ENCODE measurements at places on chromosomes 12 and 14.

- H3K4me3 ChIP-seq = no peak overlapping the region
- peaks cover 35% of the 10 kb centered on the region for H3K4me1 ChIP-seq
Measured at GRCh38 chr14:35414365-35414764, 9.8 kb upstream of the NFKBIA start.

DNA sequence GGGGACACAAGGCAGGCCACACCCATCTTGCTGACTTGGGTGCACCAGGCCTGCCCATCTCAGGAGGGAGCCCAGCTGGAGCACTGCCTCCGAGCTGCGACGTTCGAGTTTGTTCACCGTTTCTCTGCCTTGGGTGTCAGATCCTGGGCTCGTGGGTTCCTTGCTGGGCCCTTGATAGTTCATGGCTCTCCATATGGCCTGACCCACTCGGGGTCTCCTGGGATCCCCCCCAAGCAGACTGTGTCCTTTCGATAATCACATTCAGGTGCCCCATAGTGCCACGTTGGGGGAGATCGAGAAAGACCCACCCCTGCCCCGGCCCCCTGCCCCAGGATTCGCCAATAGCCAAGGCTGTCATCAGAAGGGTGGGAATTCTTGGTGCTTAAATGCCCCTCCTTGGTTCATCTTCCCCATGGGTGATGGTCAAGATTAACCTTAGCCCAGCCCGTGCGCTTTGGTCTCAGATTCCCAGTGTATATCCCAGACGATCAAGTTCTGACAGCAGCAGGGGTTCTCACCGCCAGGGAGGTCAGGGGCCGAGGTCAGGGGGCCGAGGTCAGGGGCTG is 7.4 kb downstream of the RFLNA start:
- H3K4me1 ChIP-seq = no peaks in the 10 kb centered on the region
- no peak overlapping the region for H3K4me3 ChIP-seq
- peaks cover 3% of the 10 kb centered on the region for H3K36me3 ChIP-seq
- DNase-seq = no peak
- H3K27me3 ChIP-seq = peaks cover 36% of the 10 kb centered on the region

GRCh38 chr14:35078082-35078481 is 32.0 kb downstream of the FAM177A1 start:
- H3K4me3 ChIP-seq = no peak overlapping the region
- DNase-seq = no peak
- no peaks in the 10 kb centered on the region for H3K27me3 ChIP-seq
- no peaks in the 10 kb centered on the region for H3K36me3 ChIP-seq

- H3K4me3 ChIP-seq = no peak overlapping the region
- H3K36me3 ChIP-seq = no peaks in the 10 kb centered on the region
- H3K4me1 ChIP-seq = no peaks in the 10 kb centered on the region
- no peaks in the 10 kb centered on the region for H3K27me3 ChIP-seq
- no peak for DNase-seq
- no peak overlapping the region for H3K27ac ChIP-seq
Measured at GRCh38 chr14:29390081-29390832, 537.4 kb downstream of the PRKD1 start.

- no peak for DNase-seq
- no peaks in the 10 kb centered on the region for H3K4me1 ChIP-seq
- H3K27me3 ChIP-seq = no peaks in the 10 kb centered on the region
- H3K4me3 ChIP-seq = no peak overlapping the region
- H3K27ac ChIP-seq = no peak overlapping the region
Measured at GRCh38 chr12:67388331-67389138, 119.4 kb downstream of the CAND1 start.

GRCh38 chr12:38113991-38114390 is 202.6 kb upstream of the ALG10B start:
- H3K27me3 ChIP-seq = no peaks in the 10 kb centered on the region
- DNase-seq = no peak
- H3K36me3 ChIP-seq = no peaks in the 10 kb centered on the region
- no peaks in the 10 kb centered on the region for H3K4me1 ChIP-seq
- H3K27ac ChIP-seq = no peak overlapping the region

- H3K36me3 ChIP-seq = peaks cover 6% of the 10 kb centered on the region
- no peaks in the 10 kb centered on the region for H3K27me3 ChIP-seq
Measured at GRCh38 chr14:35068238-35069012, 22.4 kb downstream of the FAM177A1 start.

DNA sequence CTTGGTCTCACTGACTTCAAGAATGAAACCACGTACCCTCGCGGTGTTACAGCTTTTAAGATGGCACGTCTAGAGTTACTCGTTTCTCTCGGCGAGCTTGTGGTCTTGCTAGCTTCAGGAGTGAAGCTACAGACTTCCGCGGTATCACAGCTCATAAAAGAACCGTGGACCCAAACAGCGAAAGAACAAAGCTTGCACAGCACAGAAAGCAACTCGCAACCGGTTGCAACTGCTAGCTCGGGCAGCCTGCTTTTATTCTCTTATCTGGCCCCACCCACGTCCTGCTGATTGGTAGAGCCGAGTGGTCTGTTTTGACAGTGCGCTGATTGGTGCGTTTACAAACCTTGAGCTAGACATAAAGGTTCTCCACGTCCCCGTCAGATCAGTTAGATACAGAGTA is 4.2 kb upstream of the CLEC4C start:
- no peak for DNase-seq
- no peak overlapping the region for H3K4me3 ChIP-seq
- H3K4me1 ChIP-seq = peaks cover 2% of the 10 kb centered on the region
- peaks cover 4% of the 10 kb centered on the region for H3K36me3 ChIP-seq
- H3K27me3 ChIP-seq = no peaks in the 10 kb centered on the region

DNA sequence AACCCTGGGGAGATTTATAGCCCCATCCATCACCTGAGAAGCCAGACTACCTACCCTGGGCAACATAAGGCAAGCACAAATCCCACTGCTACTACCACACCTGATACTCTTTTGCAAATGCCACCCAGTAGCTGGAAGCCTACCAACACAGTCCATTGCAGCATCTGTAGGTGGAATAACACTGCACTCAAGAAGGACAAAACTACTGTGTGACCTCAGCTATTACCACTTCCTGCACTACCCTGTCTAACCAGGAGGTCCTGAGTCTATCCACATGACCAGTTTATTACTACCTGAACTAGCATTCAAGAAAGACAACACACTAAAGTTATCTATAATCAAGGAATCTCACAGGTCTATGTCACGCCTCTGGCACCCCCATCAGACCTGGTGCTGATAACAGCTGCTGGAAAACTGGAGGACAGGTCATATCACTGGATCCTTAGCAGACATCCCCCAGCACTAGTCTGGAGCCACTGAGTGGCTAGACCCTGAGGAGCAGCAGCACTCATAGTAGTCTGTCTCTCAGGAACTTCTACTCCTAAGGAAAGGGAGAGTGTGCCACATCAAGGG is 2.9 kb upstream of the CLEC1A start:
- no peaks in the 10 kb centered on the region for H3K4me1 ChIP-seq
- DNase-seq = no peak
- H3K27me3 ChIP-seq = peaks cover 13% of the 10 kb centered on the region
- H3K36me3 ChIP-seq = no peaks in the 10 kb centered on the region
- no peak overlapping the region for H3K27ac ChIP-seq

DNA sequence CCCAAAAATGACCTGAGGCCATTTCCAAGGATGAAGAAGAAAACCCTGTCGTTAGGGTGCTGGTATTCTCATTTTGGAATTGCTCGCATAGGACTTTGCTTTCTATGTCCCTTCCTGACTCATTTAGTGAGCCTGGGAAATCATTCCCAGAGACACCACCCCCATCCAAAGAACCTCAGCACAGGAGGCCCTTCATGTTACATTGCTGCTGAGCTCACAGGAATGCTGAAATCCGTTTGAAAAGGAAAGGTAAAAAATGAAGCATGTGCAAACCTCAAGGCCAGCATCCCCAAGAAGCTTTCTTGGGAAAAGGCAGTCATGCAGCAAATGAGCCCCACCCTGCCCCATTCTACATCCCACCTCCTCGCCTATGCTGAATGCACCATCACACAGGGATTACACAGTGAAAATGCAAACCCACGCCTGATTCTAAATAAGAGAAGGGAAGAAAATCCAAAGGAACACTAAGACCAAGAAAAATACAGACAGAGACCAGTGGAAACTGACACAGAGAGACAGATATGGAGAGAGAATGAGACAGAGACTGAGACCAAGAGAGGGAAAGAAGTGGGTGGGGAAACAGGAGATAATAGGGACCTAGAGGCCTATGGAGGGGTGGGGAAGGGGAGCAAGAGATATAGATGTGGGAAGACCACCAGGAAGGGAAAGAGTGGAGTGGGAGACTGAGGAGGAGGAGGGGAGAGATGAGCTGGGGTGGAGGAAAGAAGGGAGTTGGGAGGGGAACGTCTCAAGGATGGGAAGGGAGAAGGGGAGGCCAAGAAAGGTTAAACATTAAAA is 33.5 kb downstream of the NIN start:
- no peak overlapping the region for H3K4me3 ChIP-seq
- no peaks in the 10 kb centered on the region for H3K27me3 ChIP-seq
- peaks cover 22% of the 10 kb centered on the region for H3K4me1 ChIP-seq
- H3K27ac ChIP-seq = peak overlapping the region; percentile 70
- DNase-seq = no peak

DNA sequence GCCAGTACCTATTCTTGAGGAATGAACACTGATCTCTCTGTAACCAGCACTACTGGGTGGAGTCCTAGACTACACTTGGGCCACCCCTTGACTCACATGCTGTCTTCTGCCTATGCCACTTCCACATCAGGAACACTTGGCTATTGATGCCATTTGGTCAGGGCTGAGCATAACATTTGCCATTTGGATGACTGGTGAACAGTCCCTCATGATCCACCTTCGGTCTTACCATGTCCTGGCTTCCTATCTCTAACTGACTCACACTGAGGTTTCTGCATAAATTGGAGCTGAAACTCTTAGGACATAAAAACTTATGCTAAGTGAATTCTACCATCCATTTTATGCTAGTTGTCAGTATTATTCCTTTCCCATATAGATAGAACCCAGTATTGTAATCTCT is 91.7 kb upstream of the PELI2 start:
- peaks cover 57% of the 10 kb centered on the region for H3K27me3 ChIP-seq
- H3K36me3 ChIP-seq = peaks cover 3% of the 10 kb centered on the region
- no peaks in the 10 kb centered on the region for H3K4me1 ChIP-seq
- H3K27ac ChIP-seq = no peak overlapping the region
- DNase-seq = no peak
- no peak overlapping the region for H3K4me3 ChIP-seq
